ENCODE measurements at places on chromosomes 4 and X.

DNA sequence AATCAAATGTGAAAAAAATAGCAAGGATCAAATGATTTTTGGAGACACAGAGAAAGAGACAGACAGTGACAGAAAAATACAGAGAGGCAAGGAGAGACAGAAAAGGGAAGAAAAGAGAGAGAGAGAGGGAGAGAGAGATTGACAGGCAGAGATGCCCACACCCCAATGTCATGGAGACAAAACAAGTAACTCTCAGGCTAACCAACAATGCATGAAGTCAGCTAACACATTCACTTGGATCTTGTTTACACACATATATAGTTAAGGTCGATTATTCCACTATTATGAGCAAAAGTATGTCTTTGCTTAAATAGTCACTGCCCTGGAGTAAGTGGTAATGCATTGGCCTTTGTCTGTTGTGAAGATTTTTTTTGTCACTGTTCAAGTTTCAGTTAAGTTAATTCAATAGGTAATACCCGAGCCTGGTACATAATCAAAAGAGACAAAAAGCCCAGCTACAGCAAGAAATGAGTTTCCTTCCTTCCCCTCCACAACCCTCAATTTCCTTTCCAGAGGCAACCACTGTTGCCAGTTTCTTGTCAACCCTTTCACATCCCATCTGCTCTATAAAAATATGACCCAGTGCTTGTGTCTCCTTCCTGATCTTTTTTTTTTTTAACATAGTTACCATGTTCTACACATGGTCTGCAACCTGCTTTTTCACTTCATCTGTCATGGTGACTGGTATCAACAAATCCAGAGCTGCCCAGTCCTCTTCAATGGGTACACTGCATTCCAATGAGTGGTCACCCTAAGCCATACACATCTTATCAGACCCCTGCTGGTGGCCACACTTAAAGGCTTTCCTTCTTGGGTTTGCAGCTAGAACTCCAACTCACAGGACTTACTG is 52.1 kb downstream of the PROM1 start:
- DNase-seq: no peak

GRCh38 chrX:115324194-115324593 is 34.7 kb downstream of the LUZP4 start:
- no peak for DNase-seq

GRCh38 chrX:10702031-10702430 is 81.6 kb upstream of the MID1 start:
- no peak for DNase-seq

DNA sequence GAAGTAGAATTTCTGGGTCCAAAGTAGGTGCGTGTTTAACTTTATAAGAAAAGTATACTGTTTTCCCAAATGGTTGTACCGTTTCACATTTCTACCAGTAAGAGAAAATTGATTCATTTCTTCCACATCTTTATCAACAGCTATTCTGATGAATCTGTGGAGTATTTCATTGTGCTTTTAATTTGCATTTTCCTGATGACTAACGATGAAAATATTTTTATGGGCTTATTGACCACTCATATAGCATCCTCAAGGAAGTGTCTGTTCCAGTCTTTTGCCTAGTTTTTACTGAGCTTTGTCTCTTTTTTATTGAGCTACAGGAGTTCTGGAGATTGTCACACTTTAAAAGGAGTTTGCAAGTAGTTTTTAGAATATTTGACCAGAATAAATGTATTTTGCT is 92.6 kb downstream of the ASB9 start:
- no peak for DNase-seq

DNA sequence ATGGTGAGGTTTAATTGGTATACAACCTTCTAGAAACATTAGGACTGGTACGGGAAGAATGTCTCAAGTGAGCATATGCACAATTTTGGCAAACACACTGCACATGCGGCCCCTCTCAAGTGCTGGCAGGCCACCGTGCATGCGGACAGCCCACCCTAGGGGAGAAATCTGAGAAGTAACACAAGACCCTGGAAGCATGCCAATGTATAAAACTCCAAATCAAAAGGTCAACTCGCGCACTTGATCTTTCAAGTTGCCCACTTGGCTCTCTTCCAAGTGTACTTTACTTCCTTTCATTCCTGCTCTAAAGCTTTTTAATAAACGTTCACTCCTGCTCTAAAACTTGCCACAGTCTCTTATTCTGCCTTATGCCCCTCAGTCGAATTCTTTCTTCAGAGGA is 488.3 kb downstream of the CFAP47 start:
- DNase-seq: no peak

DNA sequence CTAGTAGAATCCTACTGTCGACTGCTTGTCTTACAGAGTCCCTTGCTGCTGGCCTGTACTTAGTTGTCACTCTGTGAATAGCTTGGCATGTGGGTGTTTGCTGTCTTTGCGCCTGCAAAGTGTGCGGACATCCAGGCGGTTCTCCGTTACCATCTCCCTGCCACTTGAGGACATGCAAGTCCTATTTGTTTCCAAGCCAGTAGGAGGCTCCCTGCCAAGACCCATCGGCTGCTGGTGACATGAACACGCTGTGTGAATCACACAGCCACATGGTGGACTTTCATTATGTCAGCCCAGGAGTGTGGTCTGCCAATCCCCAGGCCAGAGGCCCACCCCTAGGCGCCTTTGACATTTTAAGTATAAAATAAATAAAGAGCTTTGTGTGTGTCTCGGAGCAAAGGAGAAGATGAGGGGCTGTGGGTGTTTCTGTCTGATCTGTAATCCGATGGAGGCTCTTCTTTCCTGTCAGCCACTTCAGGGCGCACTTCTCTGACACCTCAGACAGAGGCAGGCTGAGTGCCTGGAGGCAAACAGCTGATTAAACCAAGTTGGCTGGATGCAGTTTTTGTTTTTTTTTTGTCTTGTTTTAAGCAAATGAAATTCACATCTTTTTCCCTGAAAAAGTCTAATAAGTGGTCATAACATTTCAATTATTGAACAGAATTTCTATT is 51.5 kb downstream of the ALPK1 start:
- no peak for DNase-seq
